ENCODE measurements at places on chromosomes 7 and 10. TPM values are rescaled to one million over a fixed set of nuclear protein-coding genes. Genes with fewer than 3 reads are reported as not detected.
A peak's percentile ranks its signal among the peaks of the same experiment; 100 is the strongest.

- H3K4me3 ChIP-seq: no peak overlapping the region
- no peaks in the 10 kb centered on the region for H3K4me1 ChIP-seq
- DNase-seq: no peak
- no peak overlapping the region for H3K27ac ChIP-seq
- H3K36me3 ChIP-seq: no peaks in the 10 kb centered on the region
Observed at GRCh38 chr10:90635111-90635765, 222.6 kb downstream of the HTR7 start.

DNA sequence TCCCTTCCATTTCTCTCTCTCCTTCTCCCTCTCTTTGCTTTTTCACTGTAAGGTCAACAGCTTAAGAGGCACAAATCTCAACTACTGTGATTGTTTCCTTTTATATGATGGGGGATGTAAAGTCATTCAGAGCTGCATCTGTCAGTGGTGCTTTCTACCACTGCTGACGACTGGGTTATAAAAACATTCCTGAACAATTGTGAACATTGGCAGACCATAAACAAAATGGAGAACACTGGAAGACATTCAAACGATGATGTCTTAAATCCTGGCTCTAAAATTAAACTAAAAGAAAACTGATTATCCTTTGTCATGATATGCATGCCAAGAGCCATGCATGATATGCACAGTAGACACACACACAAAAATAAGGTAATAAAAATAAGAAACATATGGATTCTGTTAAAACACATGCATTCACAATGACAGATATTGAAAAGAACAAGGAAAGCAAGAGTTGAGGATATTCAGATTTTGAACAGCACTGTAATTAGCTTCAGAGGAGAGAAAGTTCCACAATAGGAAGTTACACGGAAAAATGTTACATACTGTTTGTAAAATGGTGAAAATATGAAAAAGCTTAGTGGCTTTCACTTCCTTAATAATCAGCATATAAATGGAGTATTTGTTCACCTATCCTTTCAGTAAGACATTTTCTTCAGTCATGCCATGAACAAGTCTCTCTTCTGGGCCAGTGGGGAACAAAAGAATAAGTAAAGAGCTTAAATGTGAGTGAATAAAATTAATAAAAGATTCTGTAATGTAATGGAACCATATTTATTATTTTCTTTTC is 89.2 kb downstream of the RNLS start:
- H3K4me3 ChIP-seq: no peak overlapping the region
- H3K27ac ChIP-seq: no peak overlapping the region
- peaks cover 3% of the 10 kb centered on the region for H3K27me3 ChIP-seq

- no peak for DNase-seq
- H3K4me3 ChIP-seq: no peak overlapping the region
- H3K36me3 ChIP-seq: peaks cover 6% of the 10 kb centered on the region
- H3K27me3 ChIP-seq: no peaks in the 10 kb centered on the region
- H3K4me1 ChIP-seq: peaks cover 19% of the 10 kb centered on the region
- H3K27ac ChIP-seq: no peak overlapping the region
Observed at GRCh38 chr10:28184810-28185209, 118.1 kb downstream of the MPP7 start.

GRCh38 chr10:120610791-120611190 is 153.8 kb downstream of the PLPP4 start:
- H3K4me3 ChIP-seq: no peak overlapping the region
- no peaks in the 10 kb centered on the region for H3K27me3 ChIP-seq
- no peak overlapping the region for H3K27ac ChIP-seq

- no peaks in the 10 kb centered on the region for H3K36me3 ChIP-seq
- no peak overlapping the region for H3K4me3 ChIP-seq
- no peak for DNase-seq
Observed at GRCh38 chr10:122445904-122446303, 8.5 kb upstream of the ARMS2 start.

DNA sequence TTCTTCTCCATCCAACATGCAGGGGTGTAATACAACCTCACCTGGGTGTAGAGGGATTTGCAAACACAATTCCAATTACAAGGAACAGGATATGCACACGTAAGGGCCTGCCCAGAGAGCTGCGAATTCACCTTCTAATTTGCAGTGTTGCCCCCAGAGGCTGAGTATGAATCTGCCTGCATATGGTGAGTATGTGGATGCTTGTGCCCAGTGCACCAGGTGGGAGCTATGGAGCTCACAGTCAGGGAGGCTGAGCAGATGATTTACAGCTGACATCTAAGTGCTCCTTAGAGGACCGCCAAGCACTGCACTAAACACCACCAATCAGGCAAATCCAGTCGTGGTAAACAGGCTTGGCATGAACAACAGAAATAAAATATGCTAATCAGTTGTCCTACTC is 132.0 kb downstream of the RELN start:
- H3K27ac ChIP-seq: no peak overlapping the region
- no peak overlapping the region for H3K4me3 ChIP-seq
- no peaks in the 10 kb centered on the region for H3K4me1 ChIP-seq
- no peak for DNase-seq
- H3K36me3 ChIP-seq: no peaks in the 10 kb centered on the region

GRCh38 chr7:44258865-44259546 is 58.2 kb downstream of the YKT6 start:
- H3K27me3 ChIP-seq: no peaks in the 10 kb centered on the region
- H3K27ac ChIP-seq: peak overlapping the region; percentile 96
- H3K4me1 ChIP-seq: peaks cover 37% of the 10 kb centered on the region
- no peak overlapping the region for H3K4me3 ChIP-seq
- DNase-seq: no peak

GRCh38 chr10:5858811-5859210 is 30.9 kb downstream of the ANKRD16 start:
- DNase-seq: no peak
- H3K27me3 ChIP-seq: no peaks in the 10 kb centered on the region
- H3K4me1 ChIP-seq: no peaks in the 10 kb centered on the region
- H3K27ac ChIP-seq: no peak overlapping the region
- H3K4me3 ChIP-seq: no peak overlapping the region

DNA sequence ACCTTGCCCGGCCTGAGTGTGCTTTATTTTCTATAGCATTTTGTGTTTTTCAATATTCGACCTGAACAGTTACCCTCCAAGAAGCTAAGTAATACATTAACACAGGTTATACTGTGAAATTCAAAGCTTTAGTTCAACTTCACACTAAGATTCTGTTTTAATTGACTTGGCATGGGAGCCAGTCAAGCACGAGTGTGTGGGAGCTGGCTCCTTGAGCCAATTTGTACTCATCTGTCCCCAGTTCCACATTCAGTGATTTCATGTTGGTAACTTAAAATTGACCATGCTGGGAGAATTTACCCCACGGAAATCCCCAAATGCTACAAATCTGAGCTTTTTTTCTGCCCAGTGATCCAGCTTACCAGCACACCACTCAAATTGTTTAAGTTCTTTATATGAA is 20.3 kb downstream of the TSPAN12 start:
- no peaks in the 10 kb centered on the region for H3K4me1 ChIP-seq
- no peaks in the 10 kb centered on the region for H3K36me3 ChIP-seq
- H3K27ac ChIP-seq: no peak overlapping the region
- H3K27me3 ChIP-seq: peaks cover 16% of the 10 kb centered on the region
- no peak overlapping the region for H3K4me3 ChIP-seq

GRCh38 chr7:34841326-34841725 is 183.3 kb downstream of the NPSR1 start:
- no peak overlapping the region for H3K27ac ChIP-seq
- no peak overlapping the region for H3K4me3 ChIP-seq
- H3K27me3 ChIP-seq: peaks cover 14% of the 10 kb centered on the region
- DNase-seq: no peak

DNA sequence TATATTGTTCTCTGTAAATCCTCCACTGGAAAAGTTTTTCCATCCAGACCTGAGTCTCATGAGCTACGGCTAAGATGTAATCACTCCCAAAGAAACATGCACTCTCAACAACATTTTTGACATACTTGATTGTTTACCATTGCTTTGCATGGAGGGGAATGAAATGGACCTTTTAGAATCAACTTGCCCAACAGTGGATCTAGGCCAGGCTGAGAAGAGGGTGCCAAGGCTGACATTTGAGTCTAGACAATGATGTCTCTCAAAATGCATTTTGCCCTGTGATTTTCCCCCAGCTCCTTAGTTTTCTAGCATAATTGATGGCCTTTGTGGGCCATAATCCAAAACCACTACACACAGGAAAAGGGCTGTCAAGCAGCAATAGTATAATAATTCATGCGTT is 297.9 kb upstream of the KLF6 start:
- peaks cover 10% of the 10 kb centered on the region for H3K4me1 ChIP-seq
- H3K4me3 ChIP-seq: no peak overlapping the region
- DNase-seq: no peak
- H3K27me3 ChIP-seq: no peaks in the 10 kb centered on the region
- no peaks in the 10 kb centered on the region for H3K36me3 ChIP-seq
- H3K27ac ChIP-seq: no peak overlapping the region

DNA sequence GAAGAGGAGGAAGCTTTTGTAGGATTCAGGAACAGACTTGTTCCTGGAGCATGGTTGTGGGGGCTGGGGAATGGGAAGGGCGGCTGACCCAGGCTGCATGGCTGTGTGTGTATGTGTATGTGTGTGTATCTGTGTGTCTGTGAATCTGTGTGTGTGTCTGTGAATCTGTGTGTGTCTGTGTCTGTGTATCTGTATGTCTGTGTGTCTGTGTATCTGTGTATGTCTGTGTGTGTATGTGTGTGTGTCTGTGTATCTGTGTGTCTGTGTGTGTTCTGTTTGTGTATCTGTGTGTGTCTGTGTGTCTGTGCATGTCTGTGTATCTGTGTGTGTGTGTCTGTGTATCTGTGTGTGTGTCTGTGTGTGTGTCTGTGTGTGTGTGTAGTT is 6.6 kb upstream of the STX1A start:
- H3K4me1 ChIP-seq: no peaks in the 10 kb centered on the region
- H3K4me3 ChIP-seq: no peak overlapping the region
- DNase-seq: no peak

DNA sequence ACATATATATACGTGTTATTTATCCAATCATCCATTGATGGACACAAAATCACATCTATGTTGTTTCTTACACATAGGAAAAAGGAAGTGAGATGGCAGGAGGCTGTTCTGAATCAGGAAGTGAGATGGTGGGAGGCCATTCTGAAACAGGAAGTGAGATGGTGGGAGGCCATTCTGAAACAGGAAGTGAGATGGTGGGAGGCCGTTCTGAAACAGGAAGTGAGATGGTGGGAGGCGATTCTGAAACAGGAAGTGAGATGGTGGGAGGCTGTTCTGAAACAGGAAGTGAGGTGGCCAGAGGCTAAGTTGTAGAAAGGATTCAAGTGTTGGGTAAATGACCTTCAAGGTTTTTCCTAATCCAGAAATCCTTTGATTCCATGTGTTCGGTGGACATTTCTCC is 921.5 kb downstream of the TYW1 start:
- H3K36me3 ChIP-seq: peaks cover 4% of the 10 kb centered on the region
- DNase-seq: no peak
- no peaks in the 10 kb centered on the region for H3K27me3 ChIP-seq
- H3K4me3 ChIP-seq: no peak overlapping the region
- no peak overlapping the region for H3K27ac ChIP-seq

DNA sequence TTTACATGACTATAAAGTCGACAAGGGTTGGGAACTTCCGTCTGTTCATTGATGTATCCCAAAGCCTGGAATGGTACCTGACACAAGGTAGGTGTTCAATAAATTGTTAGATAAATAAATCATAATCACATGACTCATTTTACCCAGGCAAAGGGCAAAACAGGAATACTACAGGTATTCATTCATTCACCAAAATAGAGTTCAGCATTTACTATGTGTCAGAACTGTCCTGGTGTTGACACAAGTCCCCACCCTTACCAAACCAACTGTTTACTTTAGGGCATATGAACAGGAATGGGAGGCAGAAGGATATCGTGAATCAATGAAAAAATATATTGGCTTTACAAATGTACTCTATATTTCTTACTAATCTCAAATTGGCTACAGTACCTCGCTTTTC is 666 bp upstream of the YAE1 start:
- DNase-seq: no peak
- peaks cover 7% of the 10 kb centered on the region for H3K36me3 ChIP-seq
- peak overlapping the region; percentile 97 for H3K4me3 ChIP-seq

- H3K36me3 ChIP-seq: no peaks in the 10 kb centered on the region
- no peak overlapping the region for H3K27ac ChIP-seq
- H3K4me3 ChIP-seq: peak overlapping the region; percentile 81
- H3K4me1 ChIP-seq: peaks cover 9% of the 10 kb centered on the region
- DNase-seq: no peak
Observed at GRCh38 chr7:94655126-94655847, 646 bp downstream of the SGCE start.

DNA sequence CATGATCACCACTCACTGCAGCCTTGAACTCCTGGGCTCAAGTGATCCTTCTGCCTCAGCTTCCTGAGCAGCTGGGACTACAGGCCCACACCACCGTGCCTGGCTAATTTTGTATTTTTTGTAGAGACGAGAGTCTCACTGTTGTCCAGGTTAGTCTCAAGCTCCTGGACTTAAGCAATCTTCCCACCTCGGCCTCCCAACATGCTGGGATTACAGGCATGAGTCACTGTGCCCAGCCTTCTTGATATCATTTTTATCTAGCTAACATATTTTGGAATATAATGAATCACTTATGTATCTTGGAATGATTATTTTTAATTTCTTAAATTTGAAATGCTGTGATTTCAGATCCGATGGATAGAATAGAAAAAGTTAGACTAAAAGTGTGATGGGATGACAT is 18.4 kb downstream of the ARL4A start:
- H3K27ac ChIP-seq: no peak overlapping the region
- H3K27me3 ChIP-seq: peaks cover 3% of the 10 kb centered on the region
- no peak for DNase-seq

- no peak overlapping the region for H3K4me3 ChIP-seq
- no peaks in the 10 kb centered on the region for H3K27me3 ChIP-seq
- DNase-seq: no peak
- H3K36me3 ChIP-seq: no peaks in the 10 kb centered on the region
- no peak overlapping the region for H3K27ac ChIP-seq
- H3K4me1 ChIP-seq: peaks cover 1% of the 10 kb centered on the region
Observed at GRCh38 chr7:70349819-70350218, 751.5 kb downstream of the AUTS2 start.

GRCh38 chr7:98187138-98187502 is 24.1 kb upstream of the BHLHA15 start:
- no peak for DNase-seq
- no peak overlapping the region for H3K27ac ChIP-seq
- H3K4me1 ChIP-seq: peaks cover 6% of the 10 kb centered on the region
- H3K4me3 ChIP-seq: no peak overlapping the region
- H3K36me3 ChIP-seq: peaks cover 29% of the 10 kb centered on the region

GRCh38 chr7:100563809-100564400 is 9.8 kb downstream of the SAP25 start:
- peaks cover 24% of the 10 kb centered on the region for H3K4me1 ChIP-seq
- H3K27ac ChIP-seq: peak overlapping the region; percentile 29
- no peaks in the 10 kb centered on the region for H3K27me3 ChIP-seq

- H3K36me3 ChIP-seq: no peaks in the 10 kb centered on the region
- no peak overlapping the region for H3K27ac ChIP-seq
- DNase-seq: no peak
- no peaks in the 10 kb centered on the region for H3K4me1 ChIP-seq
- H3K27me3 ChIP-seq: peaks cover 4% of the 10 kb centered on the region
Observed at GRCh38 chr7:64869912-64870562, 33.0 kb upstream of the ZNF273 start.

Gene ZNF438
- total RNA-seq: 2.1 TPM

Gene PDE6C
- not detected for total RNA-seq

Gene HGF
- not detected for total RNA-seq

Gene DIP2C
- total RNA-seq: 0.22 TPM

Gene RPEL1
- total RNA-seq: not detected

Gene RTKN2
- 1.2 TPM for total RNA-seq

Gene PRKAR2B
- total RNA-seq: 2.0 TPM

Gene POM121
- 86.6 TPM for total RNA-seq

Gene SMNDC1
- total RNA-seq: 56.9 TPM

Gene CLCN1
- total RNA-seq: 0.06 TPM

Gene OR6V1
- total RNA-seq: not detected

Gene IFIT2
- 37.3 TPM for total RNA-seq

Gene ERVW-1
- total RNA-seq: not detected

Gene FUOM
- 27.8 TPM for total RNA-seq

Gene CPN1
- total RNA-seq: not detected

Gene CUTC
- 36.1 TPM for total RNA-seq

Gene SORCS1
- not detected for total RNA-seq
